Eye (tissue), 1 donor: ENCODE measurements at places on chromosomes 13 and 19.

GRCh38 chr19:5818594-5818993, 13.7 kb downstream of the NRTN start:
- no peak for DNase-seq

- peak; percentile 88 for DNase-seq
These were observed 2.8 kb downstream of the MAMSTR start for GRCh38 chr19:48716562-48717291.

DNA sequence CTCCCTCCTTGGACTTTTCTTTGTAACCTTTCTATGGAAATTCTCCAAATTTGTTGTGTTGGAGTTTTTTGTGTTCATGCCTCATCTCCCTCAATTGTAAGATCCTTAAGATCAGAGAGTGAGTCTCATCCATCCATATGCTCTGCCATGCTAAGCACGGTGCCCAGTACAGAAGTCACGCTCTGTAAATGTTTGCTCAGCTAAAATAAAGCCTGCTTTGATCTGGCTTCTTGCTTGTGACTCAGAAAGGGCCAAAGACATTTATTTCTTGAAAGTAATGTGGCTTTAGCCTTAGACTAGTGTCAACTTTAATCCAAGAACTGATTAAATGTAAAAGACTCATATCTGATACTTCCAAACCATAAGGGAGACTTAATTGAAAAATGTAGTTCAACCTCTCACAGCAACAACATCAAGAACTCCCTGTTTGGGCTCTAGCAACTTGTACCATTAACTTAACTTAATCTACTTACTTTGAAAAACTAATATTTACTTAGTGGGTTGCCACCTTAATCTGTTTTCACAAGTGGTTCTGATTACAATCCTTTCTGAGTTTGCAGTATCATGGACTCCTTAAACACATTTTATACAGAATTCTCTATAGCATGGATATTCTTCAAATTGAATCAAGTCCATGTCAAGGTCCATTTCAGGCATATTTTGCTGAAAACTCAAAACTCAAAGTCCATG, 100.2 kb downstream of the KL start:
- no peak for DNase-seq

DNA sequence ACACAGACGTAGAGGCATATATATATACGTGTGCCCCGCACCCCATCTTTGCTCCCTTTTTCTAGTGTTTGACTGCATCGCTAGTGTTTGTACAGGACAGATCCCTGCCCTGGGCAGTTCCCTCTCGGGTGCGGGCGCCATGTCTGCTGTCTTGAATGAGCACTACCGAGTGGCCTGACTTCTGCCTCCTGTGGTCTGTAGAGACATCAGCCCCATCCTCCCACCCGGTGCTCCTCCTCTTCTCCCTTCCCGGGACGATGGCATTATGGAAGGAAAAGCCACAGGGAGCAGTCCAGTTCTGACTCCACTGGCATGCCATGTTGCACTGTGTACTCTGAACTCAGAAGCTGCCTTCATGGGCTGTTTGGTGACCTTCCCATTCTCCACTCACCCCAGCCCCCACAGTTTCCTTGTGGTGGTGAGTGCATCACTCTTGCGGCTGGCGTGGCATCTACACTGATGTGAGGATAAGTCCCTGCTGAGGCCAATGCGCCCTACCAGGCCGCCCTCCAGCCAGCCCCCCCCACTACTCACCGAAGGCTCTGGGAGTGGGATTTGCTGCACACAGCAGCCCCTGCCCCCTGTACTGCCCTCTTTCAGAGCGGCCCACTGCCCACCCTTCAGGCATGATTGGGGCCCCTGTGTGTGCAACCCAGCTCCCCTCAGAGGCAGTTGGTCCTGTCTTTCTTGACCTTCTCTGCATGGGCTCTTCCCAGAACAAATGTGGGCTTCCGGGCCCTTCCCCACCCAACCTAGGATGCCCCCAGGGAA, 25.2 kb downstream of the TDRD12 start:
- no peak for DNase-seq

- no peak for DNase-seq
These were observed 162.2 kb downstream of the KDM4B start for GRCh38 chr19:5131031-5131505.

DNA sequence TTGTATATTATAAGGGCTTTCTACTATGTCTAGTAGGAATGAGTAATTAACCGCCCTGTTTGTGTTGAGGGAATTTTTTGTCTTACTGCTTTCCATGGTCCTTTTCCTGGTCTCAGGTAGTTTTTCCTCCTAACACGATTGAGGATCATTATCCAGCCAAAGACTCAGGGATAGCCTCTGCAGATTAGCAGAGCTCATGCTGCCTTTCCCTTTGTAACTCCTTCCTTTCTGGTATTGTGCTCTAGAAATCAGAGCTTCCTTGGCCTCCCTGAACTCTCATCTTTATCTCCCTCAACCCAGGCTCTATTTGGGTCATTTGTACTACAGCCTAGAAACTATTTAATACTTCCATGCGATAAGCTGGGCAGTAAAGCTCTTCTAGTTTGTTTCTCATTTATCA, 142.1 kb downstream of the PDS5B start:
- DNase-seq: no peak

DNA sequence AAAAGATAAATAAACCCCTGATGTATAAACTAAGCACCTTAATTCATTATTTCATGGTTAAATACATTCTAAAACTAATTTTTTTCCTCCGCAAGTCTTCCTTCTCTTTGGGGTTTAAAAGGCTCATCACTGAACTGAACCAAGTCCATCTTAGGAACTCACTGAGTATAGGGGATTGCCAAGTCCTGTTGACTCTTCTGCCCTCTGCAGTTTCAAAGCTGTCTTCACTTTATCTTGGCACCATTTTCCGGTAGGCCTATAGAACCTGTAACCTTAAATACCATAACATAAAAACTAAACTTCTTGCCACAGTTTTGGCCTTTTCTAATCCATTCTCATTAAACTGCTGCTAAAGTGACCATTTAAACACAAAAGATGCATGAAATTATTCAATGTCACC, 66.5 kb upstream of the USPL1 start:
- no peak for DNase-seq

DNA sequence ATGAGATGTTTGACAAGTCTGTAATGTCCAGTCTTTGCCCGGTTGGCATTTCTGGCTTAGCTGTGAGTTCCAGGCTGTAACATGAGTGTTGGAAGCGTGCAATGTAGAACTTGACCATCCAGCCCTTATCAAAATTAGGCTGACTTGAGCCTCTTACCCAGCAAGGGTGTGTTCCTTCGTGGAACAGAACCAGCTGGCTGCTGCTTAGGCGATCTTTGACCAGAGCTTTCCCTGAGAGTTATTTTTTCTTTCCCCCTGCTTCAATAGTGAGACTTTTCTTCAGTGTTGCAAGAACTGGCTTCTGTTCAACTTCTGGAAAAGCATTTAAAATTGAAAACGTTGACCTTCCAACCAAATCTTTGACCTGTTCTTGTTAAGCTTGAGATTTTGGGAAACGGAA, 6.5 kb downstream of the TNFSF13B start:
- no peak for DNase-seq

- DNase-seq: no peak
These were observed 2.2 kb downstream of the CCDC122 start for GRCh38 chr13:43877326-43877725.

GRCh38 chr19:4108767-4109625, 14.9 kb downstream of the MAP2K2 start:
- DNase-seq: no peak

DNA sequence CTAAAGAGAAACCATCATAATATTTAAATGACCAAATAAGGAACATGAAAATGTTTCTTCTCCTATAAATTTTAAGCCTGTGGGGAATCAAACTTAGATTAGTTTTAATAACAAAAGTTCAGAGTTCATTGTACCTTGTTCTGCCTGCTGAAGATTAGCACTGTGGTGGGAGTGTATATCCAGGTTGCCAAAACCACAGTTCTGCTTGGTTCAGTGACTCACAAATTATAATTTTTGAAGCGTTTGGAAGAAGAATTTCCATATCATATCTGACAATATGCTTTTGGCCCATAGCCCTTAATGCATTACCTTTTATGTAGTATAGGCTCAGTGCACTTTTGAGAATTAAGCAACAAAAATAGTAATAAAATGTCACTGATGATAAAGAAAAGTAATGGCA, 545.2 kb downstream of the GPC6 start:
- DNase-seq: no peak

GRCh38 chr13:33249066-33249465, 36.5 kb downstream of the STARD13 start:
- DNase-seq: no peak

DNA sequence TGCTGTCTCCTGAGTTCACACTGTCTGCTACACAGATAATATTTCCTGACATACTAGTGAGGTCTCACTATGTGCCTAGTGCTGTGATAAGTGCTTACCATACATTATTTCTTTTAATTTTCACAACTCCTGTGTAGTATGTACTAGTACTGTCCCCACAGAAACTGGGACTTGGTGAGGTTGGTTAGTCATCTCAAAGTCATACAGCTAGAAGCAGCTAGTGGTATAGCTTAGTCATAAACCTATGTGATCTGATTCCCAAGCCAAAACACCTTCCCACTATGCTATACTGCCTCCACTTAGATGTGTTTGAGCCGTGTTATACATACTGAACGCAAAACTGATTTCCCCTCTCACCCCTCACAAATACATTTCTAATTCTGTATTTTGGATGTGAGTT, 10.5 kb downstream of the MTMR6 start:
- DNase-seq: no peak

DNA sequence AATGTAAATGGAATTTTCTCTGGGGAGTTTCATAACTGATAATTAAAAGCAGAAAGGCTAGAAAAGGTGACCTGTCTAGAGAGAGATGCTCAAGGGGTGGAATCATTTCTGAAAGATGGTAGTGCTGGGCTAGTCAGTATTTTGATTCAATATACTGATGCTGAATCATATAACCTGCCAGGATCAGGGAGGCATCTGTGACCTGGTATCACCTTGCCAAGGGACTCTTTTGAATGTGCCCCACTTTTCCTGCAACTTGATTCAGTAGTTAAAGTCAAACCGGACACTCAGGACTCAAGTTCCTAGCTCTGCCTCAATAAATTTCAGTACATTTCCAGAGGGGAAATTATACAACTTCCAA, 15.8 kb downstream of the LCP1 start:
- no peak for DNase-seq
